ENCODE measurements at places on chromosomes 6 and 20.
A peak's percentile ranks its signal among the peaks of the same experiment; 100 is the strongest.

DNA sequence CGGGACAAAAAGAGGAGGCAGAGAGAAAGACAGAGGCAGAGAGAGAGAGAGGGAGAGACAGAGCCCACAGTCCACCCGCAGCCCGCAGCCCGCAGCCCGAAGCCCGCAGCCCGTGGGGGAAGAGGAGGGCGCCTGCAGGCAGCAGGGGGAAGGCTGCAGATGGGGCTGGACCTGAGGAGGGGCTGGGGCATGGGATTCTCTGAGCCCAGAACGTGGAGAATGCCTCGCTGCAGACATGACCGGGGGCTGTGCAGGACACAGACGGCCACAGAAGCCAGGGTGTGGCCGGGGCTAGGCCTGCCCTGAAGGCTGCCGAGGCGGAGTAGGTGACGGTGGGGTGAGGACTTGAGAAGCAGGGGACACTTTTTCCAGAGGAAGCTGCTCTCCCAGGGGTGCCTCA lies 6.5 kb upstream of the SLCO4A1 start:
- DNase-seq = no peak

DNA sequence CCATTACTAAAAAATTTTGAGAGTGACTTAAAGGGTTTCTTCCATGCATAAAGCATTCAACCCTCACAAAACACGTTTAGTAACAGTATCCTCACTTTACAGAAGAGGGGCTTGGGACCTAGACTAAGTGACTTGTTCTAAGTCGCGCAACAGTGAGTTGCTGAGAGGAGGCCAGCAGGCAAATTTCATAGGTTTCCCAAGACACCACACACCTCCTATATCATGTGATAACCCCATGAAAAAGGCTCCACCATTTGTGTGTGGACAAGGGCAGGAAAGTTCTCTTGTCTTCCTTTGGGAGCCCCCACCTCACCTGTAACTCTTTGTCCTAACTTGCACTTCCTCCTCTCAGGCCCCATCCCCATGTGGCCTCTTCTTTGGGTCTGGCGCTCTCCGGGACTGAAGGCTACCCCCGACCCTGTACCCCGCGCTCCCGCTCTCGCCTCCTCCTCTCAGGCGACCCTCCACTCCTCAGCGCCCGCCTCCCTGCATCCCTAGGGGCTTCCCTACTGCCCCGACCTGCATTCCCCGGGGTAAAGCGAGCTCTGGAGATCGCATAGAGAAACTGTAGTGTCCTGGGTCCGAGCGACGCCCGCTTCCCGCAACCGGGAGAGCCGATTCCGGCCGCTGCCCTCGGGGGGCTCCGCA lies 392 bp downstream of the PSMB8 start:
- no peak for DNase-seq

GRCh38 chr6:2034256-2034655 lies 211.1 kb downstream of the GMDS start:
- no peak for DNase-seq

GRCh38 chr20:1330075-1330830 lies 1.3 kb upstream of the SDCBP2 start:
- DNase-seq = peak; percentile 61

DNA sequence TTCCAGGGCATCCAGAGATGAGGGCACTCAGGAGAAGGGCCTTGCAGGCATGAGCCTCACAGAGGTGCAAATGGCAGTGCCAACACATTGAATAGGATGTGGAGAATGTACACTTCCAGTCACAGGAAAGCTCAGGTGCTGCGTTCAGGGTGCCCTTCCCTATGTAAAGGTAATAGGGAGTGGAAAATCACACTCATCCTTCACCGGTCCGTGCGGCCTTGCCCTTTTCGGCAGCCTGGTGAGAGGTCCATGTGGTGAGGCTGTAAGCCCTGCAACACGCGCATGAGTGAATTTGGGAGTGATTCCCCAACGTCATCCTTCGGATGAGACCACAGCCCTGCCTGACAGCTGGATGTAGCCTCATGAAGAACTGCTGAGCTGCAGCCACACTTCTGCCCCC lies 43.0 kb upstream of the RPS6KA2 start:
- no peak for DNase-seq

DNA sequence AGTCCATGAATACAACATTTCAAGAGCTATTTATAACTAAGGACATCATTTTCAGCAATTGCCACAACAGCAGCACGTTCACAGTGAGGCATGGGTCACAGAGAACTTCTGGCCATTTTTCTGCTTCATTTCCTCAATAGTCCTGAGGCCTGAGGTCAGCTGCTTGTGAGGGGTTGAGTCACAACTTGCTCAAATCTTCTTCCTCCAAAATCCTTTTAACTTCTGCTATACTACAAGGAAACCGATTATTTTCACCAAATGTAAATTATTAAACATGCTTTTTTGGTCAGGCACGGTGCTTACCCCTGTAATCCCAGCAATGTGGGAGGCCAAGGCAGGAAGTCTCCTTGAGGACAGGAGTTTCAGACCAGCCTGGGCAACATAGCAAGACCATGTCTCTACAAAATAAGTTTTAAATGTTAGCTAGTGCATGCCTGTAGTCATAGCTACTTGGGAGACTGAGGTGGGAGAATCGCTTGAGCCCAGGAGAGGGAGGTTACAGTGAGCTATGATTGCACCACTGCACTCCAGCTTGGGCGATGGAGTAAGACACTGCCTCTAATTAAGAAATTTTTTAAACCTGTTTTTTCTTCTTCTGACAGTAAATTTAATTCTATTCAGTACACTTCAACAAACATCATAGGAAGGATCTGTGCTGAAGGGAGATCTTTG lies 11.1 kb upstream of the SLC16A10 start:
- DNase-seq = no peak

GRCh38 chr6:2186516-2186915 lies 58.9 kb downstream of the GMDS start:
- no peak for DNase-seq

GRCh38 chr6:35089935-35090505 lies 51.1 kb downstream of the TCP11 start:
- no peak for DNase-seq

- DNase-seq = no peak
Observed at GRCh38 chr6:170165085-170165470, 125.8 kb downstream of the DLL1 start.

DNA sequence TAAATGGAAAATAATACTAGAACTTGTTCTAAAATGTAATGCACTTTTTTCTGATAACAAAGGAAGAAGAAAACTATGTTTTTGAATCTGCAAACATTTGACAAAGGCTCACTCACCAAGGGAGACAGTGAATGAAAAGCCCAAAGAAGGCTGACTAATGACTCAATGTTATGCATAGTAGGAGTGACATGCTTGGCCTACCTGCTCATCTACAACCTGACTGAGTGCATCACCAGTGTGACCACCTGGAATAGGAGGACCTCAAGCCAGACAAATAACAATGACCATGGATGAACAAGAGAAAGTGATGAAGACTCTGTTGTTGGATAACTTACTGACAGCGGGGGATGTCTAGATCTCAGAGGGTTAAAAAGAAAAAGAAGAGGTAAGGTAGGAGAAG lies 157.2 kb downstream of the SIM1 start:
- no peak for DNase-seq

Data from central memory CD4-positive, alpha-beta T cell (primary cell).